ENCODE measurements at places on chromosomes 5 and 9. TPM values are rescaled to one million over a fixed set of nuclear protein-coding genes. Genes with fewer than 3 reads are reported as not detected.

SMIM33 gene
- total RNA-seq: not detected

CBY3 gene
- not detected for total RNA-seq

GDA gene
- total RNA-seq: not detected

LRRC70 gene
- 0.98 TPM for total RNA-seq

ABCA1 gene
- 27.9 TPM for total RNA-seq

PIGO gene
- 12.1 TPM for total RNA-seq

LCN2 gene
- not detected for total RNA-seq

FOXD4L6 gene
- 0.37 TPM for total RNA-seq

LCNL1 gene
- 0.37 TPM for total RNA-seq

PDCD1LG2 gene
- 8.2 TPM for total RNA-seq

C8G gene
- not detected for total RNA-seq

COL27A1 gene
- total RNA-seq: 3.3 TPM

IFNB1 gene
- total RNA-seq: not detected

TMEM232 gene
- 5.1 TPM for total RNA-seq

RGS7BP gene
- not detected for total RNA-seq

SPATA31E1 gene
- 0.59 TPM for total RNA-seq

RASGEF1C gene
- not detected for total RNA-seq

MARCHF11 gene
- total RNA-seq: not detected

DMRT2 gene
- total RNA-seq: 1.6 TPM

PRUNE2 gene
- 37.3 TPM for total RNA-seq

PLCXD3 gene
- total RNA-seq: 5.1 TPM

C5orf58 gene
- total RNA-seq: not detected

HTR4 gene
- total RNA-seq: not detected

ADCY2 gene
- not detected for total RNA-seq

SLIT3 gene
- total RNA-seq: 2.9 TPM

TMC1 gene
- total RNA-seq: 0.37 TPM

NCS1 gene
- total RNA-seq: 33.1 TPM

NUP214 gene
- 20.7 TPM for total RNA-seq

WDR36 gene
- 108 TPM for total RNA-seq

GRIN1 gene
- total RNA-seq: not detected

RLN1 gene
- not detected for total RNA-seq

NIPAL4 gene
- total RNA-seq: not detected
